Mucosa of descending colon (tissue), 3 donors: ENCODE measurements at places on chromosomes 4 and X. TPM values are rescaled to one million over a fixed set of nuclear protein-coding genes. Genes with fewer than 3 reads are reported as not detected.

Gene ANK2
- total RNA-seq: 21.0 TPM

DNA sequence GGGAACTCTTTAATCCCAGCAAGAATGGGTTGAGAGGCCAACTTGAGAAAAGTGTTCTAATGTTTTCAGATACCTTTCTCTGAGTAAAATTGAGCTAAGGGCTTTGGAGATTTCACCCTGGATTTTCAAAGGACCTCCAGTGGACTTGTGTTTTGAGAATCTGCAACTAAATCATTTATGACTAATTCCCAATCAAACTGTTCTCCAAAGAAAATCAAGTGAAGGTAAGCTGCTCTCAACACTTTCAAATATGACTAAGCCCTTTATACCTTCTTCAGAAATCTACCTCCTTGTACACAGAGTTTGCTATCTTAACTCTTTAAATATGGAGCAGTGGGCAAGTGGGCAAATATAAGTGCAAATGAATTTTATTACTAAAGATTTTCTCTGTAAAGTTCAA is 392.9 kb downstream of the PDGFC start:
- DNase-seq: no peak

DNA sequence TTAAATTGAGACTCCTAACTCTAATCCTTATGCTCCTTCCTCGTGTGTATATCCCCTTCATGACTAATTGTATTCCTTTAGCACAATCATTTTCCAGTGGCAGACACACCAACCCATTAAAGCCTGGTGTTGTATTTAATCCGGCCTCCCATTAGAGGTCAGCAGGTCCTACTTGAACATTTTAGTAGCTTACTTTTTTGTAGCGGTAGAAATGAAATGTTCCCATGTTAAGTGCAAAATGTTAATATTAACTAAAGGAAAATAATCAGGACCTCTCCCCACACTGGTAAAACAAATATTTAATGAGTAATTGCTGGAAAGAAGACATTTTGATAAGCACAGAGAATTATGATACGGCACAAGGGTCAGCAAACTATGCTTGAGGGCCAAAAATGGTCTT is 3.4 kb downstream of the RAB33B start:
- DNase-seq: no peak

GRCh38 chr4:173153445-173153844 is 15.2 kb upstream of the GALNT7 start:
- DNase-seq: no peak

DNA sequence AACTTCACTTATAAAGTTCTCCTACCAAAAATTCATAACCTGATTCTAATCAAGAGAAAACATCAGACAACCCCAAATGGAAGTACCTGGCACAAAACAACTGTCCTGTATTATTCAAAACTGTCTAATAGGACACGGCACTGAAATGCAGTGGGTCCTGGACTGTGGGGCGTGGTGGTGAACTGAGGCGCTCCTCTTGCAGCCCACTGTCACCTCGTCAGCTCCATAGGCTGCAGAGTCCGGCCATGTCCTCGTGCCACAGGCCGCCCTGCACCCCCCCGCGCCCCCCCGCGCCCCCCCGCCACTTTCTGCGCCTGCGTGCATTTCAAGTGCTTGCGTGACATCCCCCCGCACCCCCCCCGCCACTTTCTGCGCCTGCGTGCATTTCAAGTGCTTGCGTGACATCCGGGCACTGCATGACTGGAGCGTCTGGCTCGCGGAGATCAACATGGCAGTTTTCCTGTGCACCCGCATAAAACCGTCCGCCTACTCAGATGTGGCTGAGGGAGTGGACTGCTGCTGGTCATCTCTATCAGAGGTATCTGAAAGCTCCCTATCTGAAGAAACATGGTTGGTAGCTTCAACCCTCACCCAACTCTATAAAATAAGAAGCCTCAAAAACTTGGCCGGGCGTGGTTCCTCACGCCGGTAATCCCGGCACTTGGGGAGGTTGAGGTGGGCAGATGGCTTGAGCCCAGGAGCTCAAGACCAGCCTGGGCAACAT is 28.8 kb downstream of the ATXN3L start:
- no peak for DNase-seq

DNA sequence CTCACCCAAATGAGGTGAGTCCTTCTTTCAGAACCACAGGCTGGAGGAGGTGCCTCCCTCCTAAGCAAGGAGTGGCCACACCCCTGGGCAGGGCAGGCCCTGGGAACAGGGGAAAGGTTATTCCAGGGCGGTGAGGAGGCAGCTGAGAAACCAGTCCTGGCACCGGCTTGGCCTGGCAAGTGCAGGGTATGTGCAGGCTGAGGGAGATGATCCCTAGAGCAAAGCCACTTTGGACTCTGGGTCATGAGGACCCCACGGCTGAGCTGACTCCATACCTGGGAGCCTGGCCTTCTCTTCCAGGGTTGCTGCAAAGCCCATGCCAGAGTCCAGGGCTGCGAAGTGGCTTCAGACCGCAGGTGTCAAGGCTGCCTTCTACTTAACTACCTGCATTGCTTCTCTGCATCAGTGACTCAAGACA is 49.5 kb upstream of the HELT start:
- peak; percentile 91 for DNase-seq

Gene DSPP
- not detected for total RNA-seq

DNA sequence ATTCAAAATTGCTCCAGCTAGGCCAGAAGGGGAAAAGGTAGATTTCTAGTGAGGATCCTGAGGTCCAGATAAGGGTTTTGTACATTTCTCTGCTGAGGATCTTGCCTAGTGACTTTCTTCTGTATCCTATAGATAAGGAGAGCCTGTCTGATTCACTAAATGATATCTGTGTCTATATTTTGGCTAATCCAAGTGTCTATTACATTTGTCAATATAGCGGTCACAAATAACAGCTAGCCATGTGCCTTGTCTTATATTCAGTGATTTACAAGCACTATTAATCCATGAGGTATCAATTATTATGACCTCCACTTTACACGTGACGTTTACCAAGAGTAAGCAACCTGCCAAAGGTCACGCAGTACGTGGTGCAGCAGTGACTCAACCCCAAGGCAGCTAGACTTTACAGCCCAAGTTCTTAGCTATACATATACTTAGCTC is 41.6 kb downstream of the TMEM165 start:
- peak; percentile 41 for DNase-seq

DNA sequence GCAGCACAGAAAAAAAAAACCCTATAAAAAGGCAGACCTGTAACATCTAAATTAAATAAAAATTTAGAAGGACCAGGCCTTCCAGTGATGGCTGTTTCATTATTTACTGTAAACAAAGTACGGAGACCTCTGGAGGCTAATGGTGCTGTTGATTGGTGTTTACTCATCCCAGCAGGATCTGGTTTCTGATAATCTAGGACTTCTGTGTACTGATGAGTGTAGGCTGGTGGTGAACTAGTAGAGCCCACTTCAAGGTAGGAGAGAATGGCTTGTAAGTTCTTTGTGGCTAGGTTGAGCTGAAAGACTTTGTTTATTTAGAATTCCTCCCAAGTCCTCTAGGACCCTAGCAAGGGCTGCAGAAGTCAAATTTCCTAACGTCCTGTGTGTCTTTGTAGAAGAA is 398.1 kb upstream of the PITX2 start:
- DNase-seq: no peak

GRCh38 chr4:142365391-142365790 is 480.7 kb downstream of the INPP4B start:
- DNase-seq: no peak

- DNase-seq: no peak
Observed at GRCh38 chrX:93346309-93346708, 327.1 kb downstream of the NAP1L3 start.

- DNase-seq: no peak
Observed at GRCh38 chrX:132119821-132120515, 7.9 kb downstream of the FRMD7 start.

- DNase-seq: no peak
Observed at GRCh38 chrX:124234348-124234747, 98.1 kb upstream of the TEX13D start.

Gene ACE2
- 23.2 TPM for total RNA-seq

Gene FGB
- total RNA-seq: not detected

Gene CXCL8
- total RNA-seq: 44.6 TPM

Gene EPGN
- total RNA-seq: not detected

GRCh38 chr4:66949419-66949818 is 595.9 kb downstream of the CENPC start:
- no peak for DNase-seq

- DNase-seq: no peak
Observed at GRCh38 chrX:122739770-122740169, 444.3 kb upstream of the GRIA3 start.

Gene FAM9B
- not detected for total RNA-seq

DNA sequence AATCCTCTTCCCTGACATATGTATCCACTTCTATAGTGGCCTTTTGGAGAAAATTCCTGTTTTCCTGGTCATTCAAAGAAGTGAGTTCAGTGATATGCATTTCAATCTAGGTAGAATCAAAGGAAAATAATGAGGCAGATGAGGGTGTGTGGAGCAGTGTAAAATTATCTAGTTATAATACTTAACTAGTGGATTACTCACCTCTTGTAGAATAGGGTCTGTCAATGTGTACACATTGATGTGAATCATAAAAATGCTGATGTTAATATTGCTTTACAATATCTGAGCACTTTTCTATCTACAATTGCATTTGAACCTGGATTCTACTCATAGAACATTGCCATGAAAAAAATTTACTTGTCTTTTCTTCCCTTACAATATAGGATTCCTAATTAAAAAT is 293.5 kb downstream of the GBA3 start:
- DNase-seq: no peak

Gene BMX
- total RNA-seq: 2.4 TPM

Gene UGT2B17
- 534 TPM for total RNA-seq

Gene TCEAL9
- total RNA-seq: 29.6 TPM

- DNase-seq: no peak
Observed at GRCh38 chr4:100421361-100421978, 96.4 kb downstream of the EMCN start.

GRCh38 chr4:1249731-1250526 is 999 bp upstream of the CTBP1 start:
- DNase-seq: peak; percentile 73

DNA sequence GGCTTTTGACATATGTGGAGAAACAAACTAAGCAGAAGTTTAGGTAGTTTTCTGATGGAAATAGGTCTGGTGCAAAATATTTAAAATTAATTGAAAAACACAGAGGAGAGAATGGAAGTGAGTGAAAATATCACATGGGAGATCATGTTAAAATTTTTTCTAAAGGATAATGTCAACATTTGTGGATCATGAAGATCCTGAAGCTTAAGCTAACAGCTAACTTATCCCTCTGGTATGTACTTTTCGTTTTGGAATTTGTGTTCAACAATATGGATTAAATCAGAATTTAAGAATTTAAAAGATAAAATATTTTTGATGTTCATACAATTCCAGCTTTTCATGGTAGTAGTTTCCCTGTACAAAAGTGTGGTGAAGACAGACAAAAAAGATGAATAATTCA is 572.8 kb upstream of the FAM241A start:
- no peak for DNase-seq

GRCh38 chrX:7261672-7262332 is 113.8 kb upstream of the PUDP start:
- no peak for DNase-seq

GRCh38 chrX:41589634-41590270 is 99.0 kb upstream of the GPR34 start:
- DNase-seq: no peak

DNA sequence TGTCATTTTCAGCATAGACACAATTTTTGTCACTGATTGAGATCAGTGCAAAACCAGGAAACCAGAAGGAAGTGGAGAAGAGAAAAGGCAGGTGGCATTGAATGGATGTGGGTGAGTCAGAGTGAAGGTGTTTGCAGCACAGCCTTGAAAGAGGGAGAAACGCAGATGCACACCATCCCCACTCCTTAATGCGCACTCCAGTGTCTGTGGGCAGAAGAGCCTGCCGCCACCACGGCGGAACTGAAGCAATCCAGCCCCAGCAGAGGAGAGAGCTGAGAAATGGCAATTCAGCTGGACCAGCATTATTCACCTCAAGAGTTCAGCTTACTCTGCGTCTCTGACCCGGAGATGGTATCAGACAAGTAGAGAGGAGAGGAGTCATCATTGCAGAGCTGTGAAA is 393.1 kb upstream of the FRG1 start:
- no peak for DNase-seq

Gene KIT
- 16.8 TPM for total RNA-seq

- no peak for DNase-seq
Observed at GRCh38 chrX:24934279-24934678, 81.5 kb downstream of the ARX start.

DNA sequence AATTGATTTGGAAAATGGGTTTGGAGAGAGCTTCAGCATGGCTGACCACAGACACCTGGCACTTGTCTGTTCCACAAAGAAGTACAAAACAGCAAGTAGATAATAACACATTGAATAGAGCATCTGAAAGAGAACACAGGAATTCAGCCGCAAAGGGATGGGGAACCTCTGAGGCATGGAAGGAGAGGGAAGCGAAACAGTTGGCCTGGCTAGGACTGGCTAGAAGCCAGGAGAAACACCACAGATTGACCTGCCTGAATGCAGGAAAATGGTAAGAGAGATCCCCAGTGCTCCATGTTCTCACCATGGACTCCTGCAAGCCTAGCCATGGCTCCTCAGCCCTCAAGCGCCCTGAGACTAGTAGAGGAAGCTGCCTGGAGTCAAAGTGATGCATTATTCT is 169.7 kb upstream of the SH3RF1 start:
- no peak for DNase-seq

- peak; percentile 32 for DNase-seq
Observed at GRCh38 chrX:56564164-56564885, 898 bp downstream of the UBQLN2 start.

Gene ADH1B
- 179 TPM for total RNA-seq

- DNase-seq: no peak
Observed at GRCh38 chrX:45888518-45888917, 656.7 kb downstream of the ZNF674 start.

DNA sequence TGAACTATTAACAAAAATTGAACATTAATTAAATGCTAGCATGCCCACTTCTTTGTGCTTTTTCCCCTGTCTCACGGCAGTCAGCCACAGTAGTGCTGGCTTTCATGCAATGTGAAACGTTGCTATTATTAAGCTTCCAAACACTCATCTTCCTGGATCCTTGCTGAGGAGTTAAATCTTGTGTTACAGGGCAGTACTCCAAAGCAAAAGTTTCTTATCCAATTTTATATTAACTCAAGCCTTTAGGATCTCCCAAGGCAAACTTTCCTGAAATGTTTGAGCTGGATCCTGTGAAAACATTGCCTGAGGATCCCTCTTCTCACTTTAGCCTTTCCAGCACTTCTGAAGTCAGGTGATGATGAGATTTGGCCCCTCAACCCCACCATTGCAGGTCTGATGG is 1454.8 kb downstream of the FSTL5 start:
- no peak for DNase-seq

DNA sequence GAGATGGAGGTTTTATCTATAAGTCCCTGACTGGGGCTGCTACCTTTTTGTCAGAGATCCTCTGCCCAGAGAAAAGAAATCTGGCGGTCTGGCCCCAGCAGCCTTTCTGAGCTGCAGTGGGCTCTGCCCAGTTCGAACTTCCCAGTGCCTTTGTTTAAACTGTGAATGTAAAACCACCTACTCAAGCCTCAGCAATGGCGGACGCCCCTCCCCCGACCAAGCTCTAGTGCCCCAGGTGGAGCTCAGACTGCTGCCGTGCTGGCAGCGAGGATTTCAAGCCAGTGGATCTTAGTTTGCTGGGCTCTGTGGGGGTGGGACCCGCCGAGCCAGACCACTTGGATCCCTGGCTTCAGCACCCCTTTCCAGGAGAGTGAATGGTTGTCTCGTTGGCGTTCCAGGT is 121.8 kb downstream of the TSPAN5 start:
- no peak for DNase-seq

GRCh38 chr4:90419124-90419711 is 292.0 kb downstream of the CCSER1 start:
- no peak for DNase-seq

Gene CRLF2
- total RNA-seq: 0.63 TPM

- no peak for DNase-seq
Observed at GRCh38 chr4:174037631-174038030, 245.8 kb downstream of the FBXO8 start.
